ENCODE measurements at places on chromosomes 7 and 10.

DNA sequence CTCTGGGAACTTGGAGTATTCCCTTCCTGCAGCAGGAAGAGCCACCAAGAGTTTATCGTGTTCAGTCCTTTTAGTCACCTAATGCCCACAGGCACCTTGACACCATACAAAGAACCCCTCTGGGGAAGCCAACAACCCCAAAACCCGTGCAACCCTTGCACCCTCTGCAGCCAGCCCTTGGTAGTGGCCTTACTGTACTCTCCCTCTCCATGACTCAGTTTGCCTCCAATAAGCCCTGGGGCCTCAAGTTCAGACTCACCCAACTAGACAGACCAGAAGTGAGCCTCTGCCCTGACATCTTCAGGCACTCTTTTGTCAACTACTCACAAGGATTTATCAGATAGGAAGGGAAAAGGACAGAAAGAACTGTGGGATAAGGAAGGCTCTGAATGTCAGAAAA lies 30.9 kb downstream of the KCNMA1 start:
- DNase-seq = no peak

DNA sequence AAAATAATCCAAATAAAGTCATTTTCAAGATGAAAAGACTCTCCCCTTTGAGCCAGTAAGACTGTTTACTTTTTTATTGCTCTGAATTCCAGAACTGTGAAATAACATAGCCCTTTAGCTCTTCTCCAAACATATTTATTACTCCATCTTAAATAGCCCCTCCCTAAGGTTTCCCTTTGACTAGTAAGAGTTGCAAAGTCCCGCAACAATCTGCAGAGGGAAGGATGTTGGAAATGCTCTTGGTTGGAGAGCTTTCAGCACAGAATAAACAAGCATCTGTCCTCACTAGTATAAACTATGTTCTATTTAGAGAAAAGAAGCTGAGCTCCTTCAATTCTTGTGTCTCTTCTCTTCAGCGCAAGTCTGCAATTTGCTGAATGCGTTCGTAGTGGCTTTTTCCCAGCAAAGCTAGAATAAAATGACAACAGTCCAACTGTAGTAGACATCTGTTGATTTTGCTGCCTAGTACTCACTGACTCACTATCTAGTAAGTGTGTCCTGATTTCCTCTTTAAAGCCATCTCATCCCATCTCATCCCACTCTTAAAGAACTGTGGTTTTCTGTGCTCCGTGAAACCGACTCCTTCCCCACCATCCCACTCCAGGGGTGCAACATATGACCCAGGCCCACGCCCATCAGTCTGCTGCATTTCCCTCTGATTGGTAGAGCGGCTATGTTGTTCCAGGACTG lies 104.0 kb downstream of the FAM107B start:
- DNase-seq = no peak

- DNase-seq = no peak
These were observed 43.3 kb upstream of the HBP1 start for GRCh38 chr7:107125475-107125874.

DNA sequence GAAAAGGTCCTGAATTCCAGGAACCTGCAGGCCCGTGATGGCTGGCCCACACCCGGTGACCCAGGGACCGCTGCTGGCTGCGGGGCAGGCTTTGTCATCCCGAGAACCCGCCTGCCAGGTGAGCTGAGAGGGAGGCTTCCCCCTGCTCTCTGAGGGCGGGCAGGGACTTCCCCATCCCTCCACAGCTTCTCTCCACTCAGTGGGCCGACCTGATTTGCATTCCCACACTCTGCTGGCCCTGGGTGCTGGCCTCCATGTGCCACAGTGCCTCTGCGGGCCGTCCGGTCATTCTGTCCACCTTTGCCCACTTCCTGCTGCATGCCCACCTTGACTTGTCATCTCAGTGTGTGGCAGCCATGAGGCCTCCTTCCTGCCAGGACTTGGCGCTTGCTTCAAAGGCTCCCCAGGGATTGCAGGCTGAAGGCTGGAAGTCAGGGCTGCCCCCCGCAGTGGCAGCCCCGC lies 35.3 kb downstream of the PALD1 start:
- DNase-seq = no peak

DNA sequence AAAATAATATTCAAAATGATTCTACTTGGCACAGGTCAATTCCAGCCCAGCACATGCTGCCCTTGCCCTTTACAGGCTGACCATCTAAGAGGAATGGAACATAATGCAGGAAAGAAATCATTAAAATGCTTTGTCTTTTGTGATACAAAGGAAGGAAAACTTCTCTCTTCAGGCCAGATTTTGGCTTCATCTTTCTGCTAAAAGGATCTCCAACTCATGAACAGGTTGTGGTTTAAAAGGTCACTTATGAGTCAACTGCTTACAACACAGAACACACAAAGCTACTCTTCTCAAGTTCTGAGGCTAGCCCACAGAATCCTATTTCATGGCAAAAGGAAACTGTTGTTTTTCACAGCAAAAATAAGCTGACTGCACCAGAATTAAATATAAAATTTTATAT lies 197.1 kb downstream of the DOCK4 start:
- DNase-seq = no peak

- no peak for DNase-seq
These were observed 41.6 kb downstream of the SLC39A12 start for GRCh38 chr10:17993361-17993760.

DNA sequence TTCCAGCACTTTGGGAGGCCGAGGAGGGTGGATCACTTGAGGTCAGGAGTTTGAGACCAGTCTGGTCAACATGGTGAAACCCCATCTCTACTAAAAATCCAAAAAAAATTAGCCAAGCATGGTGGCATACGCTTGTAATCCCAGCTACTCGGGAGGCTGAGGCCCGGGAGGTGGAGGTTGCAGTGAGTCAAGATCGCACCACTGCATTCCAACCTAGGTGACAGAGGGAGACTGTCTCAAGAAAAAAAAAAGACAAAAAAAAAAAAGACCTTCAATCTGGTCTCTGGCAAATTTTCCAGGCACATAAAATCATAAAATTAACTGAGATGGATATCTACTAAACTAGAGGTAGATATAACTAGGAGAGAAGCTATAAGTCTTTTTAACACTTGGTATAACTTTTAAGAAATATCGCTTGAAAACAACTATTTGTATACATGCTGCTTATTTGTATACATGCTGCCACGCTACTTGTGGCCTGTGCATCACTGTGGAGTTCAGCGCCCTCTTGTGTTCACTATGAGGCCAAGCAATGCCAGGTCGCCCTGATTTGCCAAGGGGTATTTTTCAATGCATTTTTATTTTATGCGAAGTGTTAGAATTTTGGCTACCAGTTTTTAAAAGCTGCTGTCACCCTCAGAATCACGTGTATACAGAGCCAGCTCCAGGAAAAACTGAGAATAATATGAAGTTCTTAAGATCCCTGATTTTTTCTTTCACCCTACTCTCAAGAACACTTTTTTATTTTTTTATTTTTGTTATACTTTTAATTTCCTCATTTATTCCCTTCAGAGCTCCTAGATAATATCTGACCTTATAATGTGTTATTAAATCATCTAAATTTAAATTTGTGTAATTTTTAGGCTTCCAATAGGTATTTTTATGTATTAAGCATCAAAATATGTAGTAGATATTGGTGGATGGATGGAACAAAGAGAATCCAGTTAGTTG lies 26.7 kb downstream of the CYCS start:
- DNase-seq = peak; percentile 60

GRCh38 chr7:92668564-92668963 lies 78.4 kb upstream of the FAM133B start:
- DNase-seq = no peak

DNA sequence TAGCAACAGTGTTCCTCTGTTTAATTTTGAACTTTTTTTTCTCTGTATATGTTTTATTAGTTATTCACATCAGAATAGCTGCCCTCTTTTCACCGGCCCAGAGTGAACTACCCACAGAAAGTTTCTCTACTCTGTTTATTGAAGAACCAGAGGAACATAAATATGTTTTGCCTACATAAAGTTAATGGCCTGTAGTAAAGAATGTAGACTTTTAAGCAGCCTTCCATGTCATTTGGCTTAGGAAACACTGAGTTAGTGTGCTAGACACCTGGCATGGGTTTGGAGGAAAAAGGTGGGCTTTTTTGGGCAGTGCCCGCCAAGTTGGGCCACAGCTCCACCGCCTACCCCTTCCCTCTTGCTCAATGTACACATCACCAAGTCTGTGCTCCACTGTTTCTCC lies 8.9 kb upstream of the MEST start:
- DNase-seq = no peak

- no peak for DNase-seq
These were observed 45.0 kb downstream of the CDK1 start for GRCh38 chr10:60823324-60823723.

DNA sequence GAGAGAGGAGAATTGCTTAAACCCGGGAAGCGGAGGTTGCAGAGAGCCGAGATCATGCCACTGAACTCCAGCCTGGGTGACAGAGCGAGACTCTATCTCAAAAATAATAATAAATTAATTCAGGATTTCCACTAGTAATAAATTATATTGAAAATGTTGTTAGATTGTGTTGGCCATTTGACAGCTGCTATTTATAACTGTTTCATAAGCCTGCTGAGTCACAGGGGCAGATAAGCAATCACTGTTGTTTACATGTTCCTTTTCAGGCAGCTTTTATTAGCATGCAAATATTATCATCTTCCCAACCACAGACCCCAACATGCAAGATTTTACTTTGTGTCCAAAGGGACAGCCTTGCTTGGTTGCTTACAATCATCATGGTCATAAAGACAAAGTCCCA lies 49.5 kb upstream of the ZNF138 start:
- no peak for DNase-seq

DNA sequence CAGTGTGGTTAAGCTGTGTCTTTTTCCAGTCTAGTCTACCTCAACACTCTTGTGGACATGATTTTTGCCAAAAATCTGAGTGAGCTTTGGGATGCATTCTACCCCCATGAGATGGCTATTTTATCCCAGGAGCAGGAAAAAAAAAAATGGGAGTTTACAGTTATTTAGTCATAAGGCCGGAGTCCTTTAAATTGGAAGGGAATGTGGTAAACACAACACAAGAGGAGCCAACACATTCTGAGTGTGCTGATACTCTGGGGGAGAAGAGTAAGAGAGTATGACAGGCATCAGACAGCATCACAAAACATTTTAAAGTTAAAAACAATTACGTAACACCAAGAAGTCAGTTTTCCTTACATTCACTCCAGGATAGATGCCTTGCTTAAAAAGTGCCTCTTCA lies 46.1 kb downstream of the C1GALT1 start:
- no peak for DNase-seq

DNA sequence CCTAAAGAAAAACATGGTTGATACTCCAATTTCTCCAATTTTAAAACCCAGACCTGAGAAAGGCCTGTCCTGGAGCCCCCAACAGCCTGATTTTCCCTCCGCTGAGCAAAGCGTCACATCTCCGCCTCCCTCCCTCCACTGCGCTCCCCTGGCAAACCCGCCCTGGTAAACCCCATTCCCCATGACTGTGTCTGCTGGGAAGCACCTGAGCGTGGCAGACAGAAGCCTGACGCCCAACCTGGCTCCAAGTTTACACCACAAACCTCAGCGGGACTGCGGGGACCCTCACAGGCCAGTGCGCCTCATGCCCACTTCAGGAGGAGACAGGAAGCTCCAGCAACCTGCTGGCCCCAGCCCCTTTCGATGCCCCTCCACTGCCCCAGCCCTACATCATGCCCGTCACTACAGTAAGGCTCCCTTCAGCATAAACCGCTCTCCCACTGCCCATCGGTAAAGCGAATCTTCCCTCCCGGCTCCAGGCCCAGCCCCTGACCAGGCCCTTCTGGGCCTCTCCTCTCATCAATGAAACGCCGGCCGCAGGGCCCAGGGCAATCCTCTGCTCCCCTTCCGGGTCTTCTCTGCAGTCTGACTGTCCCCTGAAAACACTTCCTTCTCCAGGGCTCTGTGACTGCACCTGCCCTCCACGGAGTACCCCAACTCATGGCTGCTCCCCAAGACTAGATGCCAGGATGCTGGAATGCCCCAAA lies 233.3 kb downstream of the MAD1L1 start:
- no peak for DNase-seq

- no peak for DNase-seq
These were observed 193.7 kb upstream of the CSTF2T start for GRCh38 chr10:51892965-51893658.
